Stimulated activated naive CD4-positive, alpha-beta T cell (primary cell): ENCODE measurements at places on chromosomes 6 and 20.

DNA sequence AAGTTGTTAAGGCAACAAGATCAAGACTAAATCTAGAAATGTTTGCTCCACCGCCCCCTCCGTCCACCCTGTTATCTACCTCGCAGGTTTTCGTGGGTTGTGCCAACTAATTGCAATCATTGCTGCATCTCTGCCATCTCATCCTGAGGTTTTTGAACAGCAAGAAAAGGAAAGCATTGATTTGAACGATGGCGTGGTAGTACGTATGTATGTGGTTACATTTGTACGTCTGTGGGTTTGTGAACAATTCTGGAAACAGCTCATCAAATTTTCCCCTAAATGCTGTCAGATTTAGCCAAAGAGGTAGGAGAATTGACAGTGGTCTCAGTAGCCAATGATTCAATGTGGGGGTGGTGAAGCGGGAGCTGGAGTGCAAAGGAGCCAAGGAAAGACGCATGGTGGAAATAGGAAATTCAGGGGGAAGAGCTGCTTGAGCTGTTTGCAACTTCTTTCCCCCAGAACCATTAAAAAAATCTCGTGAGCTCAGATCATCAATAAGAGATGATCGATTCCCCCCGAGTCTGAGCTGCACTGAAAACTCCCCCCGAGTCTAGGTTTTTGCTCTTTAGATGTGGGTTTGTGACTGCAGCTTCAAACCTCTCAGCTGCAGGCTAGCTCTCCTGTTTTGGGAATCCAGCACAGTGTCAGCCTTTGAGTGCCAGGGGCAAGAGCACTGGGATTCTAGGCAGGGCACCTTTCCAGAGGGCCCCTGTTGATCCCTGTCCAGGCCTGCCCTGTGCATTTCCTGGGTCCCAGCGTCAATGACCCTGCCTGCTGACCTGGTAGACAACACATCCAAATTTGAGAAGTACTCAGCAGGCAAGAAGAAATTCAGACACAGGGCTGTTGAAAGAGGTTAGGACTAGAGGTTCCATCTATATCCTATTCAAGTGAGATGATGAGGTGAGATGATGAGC is 72.6 kb upstream of the LY86 start:
- peak; percentile 44 for DNase-seq

- peak; percentile 19 for DNase-seq
Measured at GRCh38 chr20:38685853-38686473, 38.3 kb upstream of the SLC32A1 start.

DNA sequence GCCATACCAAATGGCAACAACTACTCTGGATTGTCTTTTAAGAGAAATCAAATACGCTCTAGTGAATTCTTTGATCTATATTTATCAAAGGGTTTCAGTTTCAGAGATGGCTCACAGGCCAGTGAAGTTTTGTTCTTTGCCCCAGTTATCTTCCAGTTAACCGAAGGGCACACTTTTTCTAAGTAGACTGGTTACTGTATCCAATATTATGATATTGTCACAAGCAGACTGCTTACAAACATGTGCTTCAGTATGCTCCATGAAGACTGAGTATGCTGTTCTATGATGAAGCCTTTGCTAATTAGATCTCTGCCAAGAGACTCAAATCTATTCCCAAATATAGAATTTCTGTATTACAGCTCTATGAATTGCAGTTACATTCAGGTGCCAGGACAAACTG is 181.1 kb downstream of the REV3L start:
- no peak for DNase-seq

DNA sequence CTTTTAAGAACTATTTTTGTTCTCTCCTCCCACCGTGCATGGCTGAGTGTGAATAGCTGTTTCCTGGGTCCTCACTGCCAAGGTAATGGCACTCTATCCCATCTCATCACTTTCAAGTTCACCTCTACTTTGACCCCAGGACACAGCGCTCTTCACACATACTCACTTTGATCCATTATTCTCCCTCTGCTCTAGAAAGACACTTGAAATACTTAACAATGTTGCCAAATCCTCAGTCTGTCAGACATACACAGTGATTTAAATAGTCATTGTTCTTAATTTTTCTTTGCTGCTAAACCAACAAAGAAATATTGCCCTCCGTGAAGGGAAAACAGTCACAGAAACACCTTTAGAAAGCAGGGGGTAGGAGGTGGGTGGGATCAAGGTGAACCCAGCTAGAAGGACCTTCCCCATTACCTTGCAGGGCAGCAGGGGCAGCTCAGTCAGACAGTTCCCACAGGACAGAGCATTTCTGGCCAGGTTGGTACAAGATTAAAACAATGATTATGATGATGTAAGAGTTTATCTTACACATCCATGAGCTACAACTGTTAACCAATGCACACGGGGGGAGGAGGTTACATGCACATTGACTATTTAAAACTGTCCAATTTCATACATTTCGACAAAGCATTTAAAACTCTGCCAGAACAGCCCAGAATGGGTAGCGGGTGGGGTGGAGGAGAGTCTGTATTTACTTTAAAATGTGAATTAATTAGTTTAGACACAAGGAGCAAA is 2.4 kb downstream of the SLC22A23 start:
- DNase-seq = no peak

GRCh38 chr20:47558295-47559066 is 56.8 kb downstream of the NCOA3 start:
- no peak for DNase-seq

- no peak for DNase-seq
Measured at GRCh38 chr20:53411891-53412290, 181.7 kb downstream of the ZNF217 start.

- DNase-seq = no peak
Measured at GRCh38 chr6:56888687-56889086, 66.2 kb upstream of the BEND6 start.

DNA sequence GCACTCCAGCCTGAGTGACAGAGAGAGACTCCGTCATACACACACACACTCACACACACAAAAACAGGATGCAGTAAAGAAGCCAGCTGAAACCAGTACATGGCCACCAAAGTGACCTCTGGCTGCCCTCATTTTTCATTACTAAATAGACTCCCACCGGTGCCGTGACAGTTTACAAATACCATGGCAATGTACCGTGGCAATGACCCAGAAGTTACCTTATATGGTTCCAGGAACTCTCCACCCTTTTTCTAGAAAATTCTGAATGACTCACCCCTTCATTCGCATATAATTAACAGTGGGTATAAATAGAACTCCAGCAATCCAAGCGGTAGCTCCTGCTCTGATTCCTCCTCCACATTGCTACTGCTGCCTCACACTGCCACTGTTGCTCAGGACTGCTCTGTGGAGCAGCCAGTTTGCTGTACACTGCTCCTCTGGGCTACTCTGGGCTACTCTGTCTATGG is 57.7 kb downstream of the SNX5 start:
- DNase-seq = no peak

DNA sequence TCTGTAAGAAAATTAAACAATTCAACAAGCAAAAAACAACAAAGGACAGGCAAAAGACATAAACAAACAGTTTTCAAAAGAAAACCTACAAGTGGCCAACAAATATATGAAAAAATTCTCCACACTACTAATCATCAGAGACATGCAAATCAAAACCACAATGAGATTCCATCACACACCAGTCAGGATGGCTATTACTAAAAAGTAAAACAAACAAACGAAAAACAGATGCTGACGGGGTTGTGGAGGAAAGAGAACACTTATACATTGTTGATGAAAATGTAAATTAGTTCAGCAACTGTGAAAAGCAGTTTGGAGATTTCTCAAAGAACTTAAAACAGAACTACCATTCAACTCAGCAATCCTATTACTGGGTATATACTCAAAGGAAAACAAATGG is 537.6 kb downstream of the HDGFL1 start:
- DNase-seq = no peak

DNA sequence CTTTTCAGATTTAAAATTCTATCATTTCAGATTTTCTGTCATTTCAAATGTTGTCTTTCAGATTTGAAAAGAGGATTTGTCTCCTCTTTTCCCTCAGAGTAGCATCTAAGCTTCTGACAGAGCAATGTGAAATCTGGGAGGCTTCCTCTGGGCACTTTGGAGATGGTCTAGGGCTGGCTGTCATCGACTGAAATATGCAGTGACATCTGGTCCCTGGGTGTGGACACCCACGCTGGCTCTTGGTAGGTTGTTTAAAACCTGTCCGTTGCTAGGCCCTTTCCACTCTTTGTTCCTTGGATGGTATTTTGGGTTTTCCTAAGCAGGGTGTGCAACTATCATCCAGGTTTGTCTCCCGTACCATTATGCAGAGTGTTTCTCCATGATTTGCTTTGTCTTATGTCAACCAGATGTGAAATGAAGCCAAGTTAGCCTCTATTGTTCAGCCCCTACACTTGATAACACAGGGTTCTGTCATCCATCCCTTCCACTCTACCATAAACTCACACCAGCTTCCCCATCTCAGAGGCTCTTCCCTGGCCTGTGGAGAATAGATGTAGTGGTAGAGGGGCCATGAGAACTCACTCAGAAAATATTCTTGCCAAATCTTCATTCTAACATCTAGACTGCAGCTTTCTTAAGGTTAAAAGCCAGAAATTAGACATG is 5.0 kb upstream of the VIP start:
- no peak for DNase-seq

DNA sequence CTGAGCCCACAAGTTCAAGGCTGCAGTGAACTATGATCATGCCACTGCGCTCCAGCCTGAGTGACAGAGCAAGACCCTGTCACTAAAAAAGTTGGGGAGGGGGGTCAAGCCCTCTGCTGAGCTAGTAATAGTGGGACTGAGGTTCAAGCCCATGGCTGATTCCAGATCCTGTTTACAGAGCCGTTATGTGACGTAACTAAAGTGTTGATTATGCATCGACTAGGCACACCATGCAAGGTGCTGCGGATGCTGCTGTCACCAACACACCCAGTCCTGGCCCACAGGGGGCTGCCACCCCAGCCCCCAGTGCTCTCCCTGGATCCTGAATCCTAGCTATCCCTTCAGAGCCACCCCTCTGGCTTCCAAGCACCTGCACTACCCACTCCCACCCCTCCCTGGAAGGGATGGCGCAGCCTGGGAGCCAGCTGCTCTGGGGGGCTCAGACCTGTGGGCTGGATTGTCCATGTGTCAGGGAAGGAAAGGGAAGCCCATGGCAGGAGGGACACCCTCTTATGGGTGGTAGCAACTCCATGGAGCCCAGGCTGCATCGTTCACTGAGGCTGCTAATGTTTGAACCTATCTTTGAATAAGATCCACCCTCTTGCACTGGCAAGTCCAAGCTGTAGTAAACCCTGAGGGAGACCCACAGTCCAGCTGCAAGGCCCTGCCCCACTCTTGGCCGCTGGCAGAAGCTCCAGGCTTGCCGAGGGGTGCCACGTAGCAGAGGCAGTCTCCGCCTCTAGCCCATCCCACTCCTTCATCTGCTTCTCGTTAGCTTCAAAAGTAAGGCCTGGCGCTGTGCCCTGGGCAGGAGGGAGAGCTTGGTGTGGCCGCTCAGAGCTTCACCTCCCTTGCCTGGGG is 95.0 kb downstream of the SNX5 start:
- DNase-seq = no peak

- DNase-seq = no peak
Measured at GRCh38 chr20:9392892-9393857, 121.2 kb upstream of the LAMP5 start.

- DNase-seq = no peak
Measured at GRCh38 chr20:58718729-58719128, 26.1 kb downstream of the NPEPL1 start.

GRCh38 chr20:25051386-25052155 is 6.4 kb downstream of the ACSS1 start:
- no peak for DNase-seq

- peak; percentile 11 for DNase-seq
Measured at GRCh38 chr6:39029156-39030011, 19.2 kb upstream of the GLP1R start.

DNA sequence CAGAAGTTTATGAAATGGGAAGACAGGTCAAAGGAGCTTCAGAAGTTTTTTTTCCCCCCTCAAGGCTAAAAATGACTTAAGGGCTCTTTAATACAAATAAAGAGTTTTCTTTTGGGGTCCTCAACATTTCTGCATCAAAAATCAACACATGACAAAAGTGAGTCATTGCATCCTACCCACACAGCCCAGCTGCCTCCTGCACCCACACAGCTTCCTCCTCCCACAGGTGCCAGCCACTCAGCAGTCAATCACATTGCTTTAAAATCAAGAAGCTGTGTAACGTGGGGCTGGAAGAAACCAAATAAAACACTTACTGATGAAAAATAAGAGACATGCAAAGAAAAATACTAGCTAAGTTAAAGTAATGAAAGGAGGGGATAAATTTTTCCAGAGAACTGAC is 68.5 kb downstream of the MAP3K5 start:
- DNase-seq = no peak

GRCh38 chr6:163442336-163442735 is 27.8 kb downstream of the QKI start:
- no peak for DNase-seq

DNA sequence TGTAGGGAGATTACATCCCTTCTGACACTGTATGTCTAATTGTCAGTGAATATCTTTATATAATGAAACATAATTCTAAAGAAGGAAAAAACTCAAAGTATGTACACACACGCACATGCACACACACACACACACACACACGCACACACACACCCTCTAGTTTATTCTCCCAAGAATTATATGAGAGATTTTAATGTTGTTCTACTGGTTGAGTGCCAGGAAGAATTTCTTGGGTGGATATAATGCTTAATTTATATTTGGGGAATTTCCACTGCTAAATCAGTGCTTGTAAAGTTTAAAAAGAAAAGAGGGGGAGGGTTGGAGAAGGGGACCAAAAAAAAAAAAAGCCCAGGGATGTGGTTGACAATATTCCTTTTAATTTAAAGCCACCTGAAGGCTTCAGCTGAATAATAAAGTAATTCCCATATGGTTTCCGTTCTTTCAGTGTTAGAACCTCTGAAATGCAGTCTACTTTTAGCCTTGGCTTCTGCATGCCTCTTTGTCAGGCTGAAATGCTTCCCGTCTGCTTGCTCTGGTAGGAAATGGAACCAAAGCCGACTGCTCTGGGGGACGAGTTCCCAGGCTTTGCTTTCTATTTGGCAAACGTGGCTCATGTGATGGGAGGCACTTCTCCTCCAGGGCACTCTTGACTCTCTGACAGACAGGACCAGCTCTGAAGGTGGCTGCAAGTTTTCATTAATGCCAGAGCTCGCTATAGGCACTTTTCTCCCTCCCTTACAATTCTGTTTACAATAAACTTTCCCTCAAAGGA is 225.4 kb downstream of the PRL start:
- DNase-seq = no peak

DNA sequence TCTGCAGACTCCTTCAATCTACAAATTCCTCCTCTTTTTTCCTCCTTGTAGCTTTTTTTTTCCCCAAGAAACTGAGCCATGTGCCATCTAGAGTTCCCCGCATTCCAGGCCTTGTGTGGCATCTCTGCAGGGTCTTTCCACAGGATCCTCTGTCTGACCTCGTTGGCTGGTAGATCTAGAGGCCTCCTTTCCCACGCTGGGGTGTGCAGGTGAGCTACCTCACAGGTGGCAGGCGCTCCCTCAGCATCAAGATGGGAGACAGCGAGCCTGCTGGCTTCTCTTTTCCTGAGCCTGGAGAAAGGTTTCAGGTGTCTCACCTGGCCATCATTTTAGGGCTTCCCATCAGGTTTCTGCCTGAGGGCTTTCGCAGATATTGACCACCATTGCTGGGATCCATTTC is 9.6 kb upstream of the NELFCD start:
- no peak for DNase-seq

GRCh38 chr6:147737115-147737514 is 228.6 kb downstream of the SAMD5 start:
- no peak for DNase-seq

GRCh38 chr6:54981647-54982046 is 135.1 kb downstream of the FAM83B start:
- DNase-seq = no peak

GRCh38 chr6:158559338-158559894 is 475 bp upstream of the TMEM181 start:
- no peak for DNase-seq

- no peak for DNase-seq
Measured at GRCh38 chr6:25296217-25296905, 17.2 kb downstream of the CARMIL1 start.
